ENCODE measurements at places on chromosomes 4 and X.

DNA sequence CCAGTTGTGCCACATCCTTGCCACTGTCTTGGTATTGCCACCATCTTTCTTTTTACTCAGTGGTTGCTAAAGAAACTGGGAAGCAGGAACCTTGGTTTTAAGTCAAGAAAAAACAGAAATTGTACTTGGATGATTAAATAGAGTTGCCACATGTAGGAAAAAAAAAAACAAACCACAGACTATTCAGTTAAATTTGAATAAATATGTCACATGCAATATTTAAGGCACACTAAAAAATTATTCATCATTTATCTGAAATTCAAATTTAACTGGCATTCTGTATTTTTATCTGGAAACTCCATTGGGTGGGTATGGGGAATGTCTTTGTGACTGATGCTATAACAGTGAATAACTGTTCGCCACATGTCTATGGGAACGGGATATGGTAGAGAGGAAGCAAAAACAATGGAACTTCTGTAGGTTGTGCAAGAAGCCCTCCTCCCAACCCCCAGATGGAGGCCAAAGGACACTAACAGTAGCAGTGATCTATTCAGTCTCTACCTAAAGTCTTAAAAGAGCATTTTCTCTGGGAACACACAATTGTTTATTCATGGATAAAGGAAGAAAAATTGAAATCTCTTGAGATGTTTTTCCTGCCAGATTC lies 57.0 kb upstream of the PLAC8 start:
- no peak for DNase-seq

- no peak for DNase-seq
Observed at GRCh38 chr4:173170182-173170778, 1.7 kb downstream of the GALNT7 start.

GRCh38 chr4:173334085-173334890 lies at the start of gene HMGB2:
Gene HMGB2 (minus strand): TSS chr4:173334358. CDS start chr4:173333649, 709 bp downstream.
- DNase-seq: peak; percentile 100

GRCh38 chr4:152996111-152996571 lies 60.0 kb downstream of the FHDC1 start:
- DNase-seq: no peak

DNA sequence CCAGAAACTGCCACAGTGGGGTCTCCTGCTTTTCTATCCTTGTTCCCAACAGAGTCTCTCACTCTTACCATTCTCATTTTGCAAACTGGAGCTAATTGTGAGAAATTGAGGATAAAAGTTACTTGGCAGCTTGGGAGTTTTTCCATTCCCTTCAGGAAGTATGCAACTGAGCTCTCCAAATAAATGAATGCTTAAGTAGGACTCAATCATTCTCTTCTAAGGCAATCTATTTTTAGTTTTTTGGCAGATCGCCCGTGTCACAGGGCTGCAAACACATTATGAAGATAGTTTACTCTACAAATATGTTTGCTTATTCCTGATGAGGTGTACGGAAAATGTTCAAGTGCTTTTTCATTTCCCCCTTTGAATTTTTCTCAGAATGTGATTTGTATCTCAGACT lies 5.3 kb downstream of the ASB11 start:
- no peak for DNase-seq

GRCh38 chr4:150219841-150220240 lies 141.6 kb downstream of the DCLK2 start:
- no peak for DNase-seq

GRCh38 chr4:86011117-86011516 lies 348.7 kb downstream of the MAPK10 start:
- DNase-seq: no peak

GRCh38 chr4:55020131-55020530 lies 105.3 kb downstream of the KDR start:
- DNase-seq: no peak

GRCh38 chrX:12954981-12955380 lies 19.9 kb upstream of the TMSB4X start:
- DNase-seq: no peak

GRCh38 chr4:182806259-182807252 lies 110.6 kb downstream of the DCTD start:
- peak; percentile 56 for DNase-seq

- no peak for DNase-seq
Observed at GRCh38 chrX:10450959-10451355, 169.4 kb downstream of the MID1 start.

GRCh38 chrX:128287693-128288092 lies 235.5 kb upstream of the ACTRT1 start:
- DNase-seq: no peak

GRCh38 chr4:169377367-169377766 lies 106.6 kb upstream of the SH3RF1 start:
- DNase-seq: no peak

DNA sequence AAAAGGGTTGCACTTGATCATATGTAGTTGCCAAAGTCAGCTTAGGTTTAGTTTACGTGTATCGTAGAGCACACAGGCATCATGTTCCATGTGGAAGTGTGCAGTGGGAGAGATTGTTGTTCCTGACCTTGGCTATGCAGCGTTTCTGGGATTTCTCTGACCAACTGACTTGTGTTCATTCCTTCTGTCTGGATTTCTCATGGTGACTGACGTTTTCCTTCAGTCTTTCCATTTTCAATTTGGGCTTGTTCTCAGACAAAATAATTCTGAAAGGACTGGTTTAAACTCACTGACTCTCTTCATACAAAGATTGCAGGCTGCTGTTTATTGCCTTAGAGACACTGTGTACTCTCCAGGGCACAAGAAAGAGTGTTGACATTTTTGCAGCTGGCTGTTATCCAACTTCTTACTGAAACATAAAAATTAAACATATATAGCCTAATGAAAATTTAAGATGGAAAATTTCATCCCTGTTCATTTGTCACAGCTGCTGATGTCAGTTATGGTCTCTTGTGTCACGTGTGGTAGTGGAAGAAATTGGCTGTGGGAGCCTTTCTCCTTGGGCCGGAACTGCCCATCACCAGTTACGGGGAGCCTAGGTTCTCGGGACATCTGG lies 95.4 kb downstream of the TNIP2 start:
- no peak for DNase-seq

DNA sequence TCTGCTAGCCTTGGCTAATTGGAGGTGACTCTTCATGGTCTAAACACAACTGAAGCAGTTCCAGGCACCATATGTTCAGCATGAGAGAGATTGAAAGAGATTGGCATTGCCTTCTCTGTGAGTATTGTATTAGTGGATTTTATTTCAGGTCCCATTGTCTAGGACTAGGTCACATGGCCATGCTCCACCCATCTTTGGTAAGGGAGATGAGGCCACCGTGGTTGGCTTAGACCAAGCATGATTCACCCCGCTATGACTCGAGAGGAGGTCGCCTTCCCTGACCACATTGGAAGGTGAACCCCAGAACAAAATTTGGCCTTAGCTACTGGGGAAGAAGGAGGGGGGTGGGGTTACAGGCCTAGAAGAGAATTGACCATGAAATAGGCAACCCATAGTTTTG lies 109.9 kb upstream of the BCOR start:
- peak; percentile 15 for DNase-seq

- no peak for DNase-seq
Observed at GRCh38 chr4:184838249-184839074, 12.7 kb upstream of the ACSL1 start.

DNA sequence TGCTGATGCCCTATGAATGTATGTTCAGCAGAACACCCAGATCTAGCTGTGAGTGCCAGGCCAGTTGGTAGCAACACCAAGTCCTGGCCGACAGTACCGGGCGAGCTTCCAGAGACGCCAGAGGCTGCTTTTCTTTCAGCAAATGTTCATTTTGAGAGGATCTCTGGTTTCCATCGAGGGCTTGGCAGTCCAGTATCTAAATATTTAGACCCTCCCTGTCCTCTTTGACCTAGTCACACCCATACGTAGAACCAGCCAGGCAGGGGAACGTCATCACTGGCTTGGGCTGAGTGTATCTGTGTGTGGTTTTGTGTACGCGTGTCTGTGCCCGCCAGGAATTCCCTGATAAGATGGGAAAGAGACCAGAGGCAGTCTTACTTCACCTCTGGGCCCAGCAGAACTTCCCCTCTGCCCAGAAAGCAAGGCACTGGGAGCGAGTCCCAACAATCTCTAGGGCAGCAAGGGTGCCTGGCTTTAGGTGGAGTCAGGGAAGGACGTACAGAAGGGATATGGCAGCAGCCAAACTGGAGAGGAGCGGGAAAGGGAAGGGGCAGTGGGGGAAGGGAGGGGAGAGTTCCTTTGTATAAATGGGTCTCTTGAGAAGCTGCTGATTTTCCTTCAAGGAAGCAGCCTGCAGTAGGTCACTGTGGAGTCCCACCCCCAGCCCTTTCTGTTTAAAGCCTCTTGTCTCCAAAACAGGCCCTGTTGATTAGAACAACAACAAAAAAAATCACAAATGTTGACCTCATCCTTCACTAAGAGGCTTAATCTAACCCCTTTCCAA lies 15.0 kb upstream of the ELF4 start:
- DNase-seq: no peak

DNA sequence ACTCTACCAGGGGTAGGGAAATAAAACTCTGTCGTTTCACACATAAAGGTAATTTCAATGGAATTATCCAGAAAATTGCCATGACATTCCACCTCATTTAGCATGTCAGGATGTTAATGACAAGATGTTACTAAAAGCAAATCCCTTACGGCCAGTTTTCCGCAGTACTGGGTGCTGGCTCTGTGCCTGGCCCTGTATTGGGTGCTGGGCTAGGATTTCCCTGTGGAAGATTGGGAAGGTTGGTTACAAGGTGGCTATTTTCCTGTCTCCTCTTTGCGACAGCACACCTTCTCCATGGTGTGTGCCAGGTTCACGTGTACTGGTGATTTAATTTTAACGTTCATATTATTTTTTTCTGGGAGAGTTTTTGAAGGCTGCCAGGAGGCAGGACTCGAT lies 13.1 kb downstream of the KLKB1 start:
- DNase-seq: no peak

- DNase-seq: no peak
Observed at GRCh38 chr4:93139118-93139517, 689.4 kb upstream of the ATOH1 start.

DNA sequence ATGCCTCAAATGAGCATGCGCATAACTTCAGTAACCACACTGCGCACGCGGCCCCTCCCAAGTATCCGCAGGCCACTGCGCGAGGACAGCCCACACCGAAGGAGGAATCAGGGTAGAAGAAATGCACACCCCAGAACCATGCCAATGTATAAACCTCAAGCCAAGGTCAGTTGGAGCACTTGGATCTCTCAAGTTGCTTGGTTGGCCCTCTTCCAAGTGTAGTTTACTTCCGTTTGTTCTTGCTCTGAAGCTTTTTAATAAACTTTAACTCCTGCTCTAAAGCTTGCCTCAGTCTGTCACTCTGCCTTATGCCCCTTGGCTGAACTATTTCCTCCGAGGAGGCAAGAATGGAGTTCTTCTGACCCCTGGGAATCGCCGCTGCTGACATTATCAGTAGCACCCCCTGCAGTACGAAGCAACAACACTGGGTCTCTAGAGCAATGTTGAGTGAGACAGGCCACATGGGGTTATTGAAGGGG lies 22.0 kb upstream of the SPINK2 start:
- DNase-seq: no peak

DNA sequence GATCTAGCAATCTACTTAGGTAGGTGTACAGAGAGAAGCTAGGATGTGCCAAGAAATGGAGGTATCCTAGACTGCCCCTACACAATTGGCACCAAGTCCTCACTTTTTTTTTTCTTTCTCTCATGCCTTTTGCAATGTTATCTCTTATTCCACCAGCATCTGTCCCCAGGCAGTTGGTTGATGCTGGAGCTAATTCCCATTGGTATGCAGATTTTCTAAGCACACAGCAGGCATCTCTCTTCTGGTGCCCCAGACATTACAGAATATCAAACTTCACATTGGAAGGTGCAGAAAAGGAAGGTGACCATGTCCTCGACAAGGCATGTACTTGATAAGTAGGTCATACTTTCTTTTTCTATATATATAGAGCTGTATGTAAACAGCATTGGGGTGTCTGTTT lies 21.6 kb downstream of the LUZP4 start:
- DNase-seq: no peak

DNA sequence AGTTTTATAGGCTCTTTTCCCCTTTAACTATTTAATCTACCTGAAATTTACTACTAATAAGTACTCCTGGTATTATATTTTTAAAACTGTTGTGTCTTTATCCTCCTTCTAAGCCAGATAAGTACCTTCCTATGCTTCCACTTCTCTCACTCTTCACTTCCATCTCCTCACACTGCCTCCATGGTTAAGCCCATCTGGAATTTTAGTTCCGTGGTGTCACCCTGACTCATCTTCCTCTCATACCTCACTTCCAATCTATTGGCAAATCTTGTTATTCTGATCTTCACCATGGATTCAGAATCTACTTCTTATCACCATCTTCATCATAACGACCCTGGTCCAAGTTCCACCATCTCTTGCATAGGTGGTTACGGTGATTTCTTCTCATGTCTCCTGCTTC lies 32.7 kb upstream of the DAPP1 start:
- no peak for DNase-seq

DNA sequence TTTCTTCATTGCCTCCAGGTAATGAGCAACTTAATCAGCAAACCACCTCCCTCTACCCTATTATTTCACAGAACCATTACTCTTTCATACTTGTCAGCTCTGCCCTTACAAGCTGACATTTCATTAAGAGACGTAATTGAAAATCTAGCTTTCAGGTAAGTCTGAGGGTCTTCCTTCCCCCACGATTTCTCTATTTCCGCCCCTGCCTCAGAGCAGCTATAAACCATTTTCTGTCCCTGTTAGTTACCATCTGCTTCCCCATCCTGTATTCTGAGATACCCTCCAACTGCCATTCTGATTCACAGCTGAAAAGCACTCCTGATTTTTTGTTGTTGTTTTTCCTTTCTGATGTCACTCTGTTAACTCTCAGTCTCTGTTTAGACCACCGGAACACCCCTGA lies 37.1 kb downstream of the SH3RF1 start:
- no peak for DNase-seq

DNA sequence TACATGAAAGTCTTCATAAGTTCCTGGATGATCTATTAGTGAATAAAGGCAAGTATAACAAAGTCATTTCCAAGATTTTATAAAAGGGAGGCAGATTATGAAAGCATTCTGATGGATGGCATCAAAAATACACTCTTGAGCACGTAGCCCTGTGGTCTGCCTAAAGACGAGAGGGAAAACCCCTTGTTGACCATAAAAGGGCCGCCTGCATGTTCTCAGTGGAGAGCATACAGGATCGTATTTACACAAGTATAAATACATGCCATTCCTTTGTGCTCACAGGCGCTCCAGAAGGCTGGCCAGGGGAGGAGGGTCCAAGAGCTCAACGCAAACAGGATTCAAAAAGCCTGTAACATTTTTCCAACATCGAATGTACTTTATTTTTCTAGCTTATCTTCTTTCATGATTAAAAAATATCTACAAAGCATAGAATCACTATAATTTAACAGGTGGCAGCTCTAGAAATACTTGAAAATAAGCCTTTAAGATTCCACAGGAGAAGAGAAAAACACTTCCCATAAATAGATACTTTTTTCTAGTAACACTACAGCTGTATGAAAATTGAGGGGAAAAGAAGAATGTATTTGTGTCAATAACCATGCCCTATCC lies 29.6 kb downstream of the PDGFC start:
- DNase-seq: no peak

GRCh38 chr4:40672528-40673522 lies 43.2 kb upstream of the RBM47 start:
- DNase-seq: no peak

All from stimulated activated CD4-positive, alpha-beta T cell treated with anti-CD3 and anti-CD28 coated beads, Interleukin-4, amount 100 ng/mL, for 48 hours (primary cell).